ENCODE measurements at places on chromosomes 2 and 18.

DNA sequence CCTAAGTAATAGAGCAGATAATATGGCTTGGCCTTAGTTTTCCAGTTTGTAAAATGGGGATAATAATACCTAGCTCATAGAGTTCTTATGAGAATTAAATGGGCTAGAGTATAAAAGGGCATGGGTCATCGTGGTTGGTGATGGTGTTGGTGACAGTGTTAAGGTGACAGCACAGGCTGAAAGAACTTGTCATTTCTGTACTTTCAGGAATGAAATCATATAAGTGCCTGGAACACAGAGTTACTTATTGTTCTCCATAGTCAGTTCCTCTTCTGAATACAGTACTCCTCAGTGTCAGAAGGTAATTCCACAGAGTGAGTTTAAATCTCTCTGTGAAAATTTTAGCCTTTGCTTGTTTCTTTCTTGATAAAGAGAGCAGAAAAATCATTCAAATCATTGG, 42.4 kb downstream of the KIF5C start:
- DNase-seq = no peak

DNA sequence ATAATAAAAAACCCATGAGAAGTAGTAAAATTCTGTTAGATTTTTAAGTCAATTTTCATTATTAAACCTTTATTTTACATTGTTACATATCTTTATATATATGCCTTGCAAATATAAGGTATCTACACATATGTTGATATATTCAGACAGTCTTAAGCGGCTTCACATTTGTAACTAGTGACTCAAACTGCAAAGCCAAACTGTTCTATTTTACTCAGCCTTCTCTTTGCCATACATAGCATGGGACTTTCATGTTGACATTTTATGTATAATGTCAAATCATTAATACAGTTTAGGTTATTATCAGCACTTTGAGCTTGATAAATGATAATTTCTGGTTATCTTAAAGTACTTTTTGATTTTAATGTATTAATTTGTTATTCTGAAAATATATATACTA, 125.0 kb upstream of the WDSUB1 start:
- DNase-seq = no peak

DNA sequence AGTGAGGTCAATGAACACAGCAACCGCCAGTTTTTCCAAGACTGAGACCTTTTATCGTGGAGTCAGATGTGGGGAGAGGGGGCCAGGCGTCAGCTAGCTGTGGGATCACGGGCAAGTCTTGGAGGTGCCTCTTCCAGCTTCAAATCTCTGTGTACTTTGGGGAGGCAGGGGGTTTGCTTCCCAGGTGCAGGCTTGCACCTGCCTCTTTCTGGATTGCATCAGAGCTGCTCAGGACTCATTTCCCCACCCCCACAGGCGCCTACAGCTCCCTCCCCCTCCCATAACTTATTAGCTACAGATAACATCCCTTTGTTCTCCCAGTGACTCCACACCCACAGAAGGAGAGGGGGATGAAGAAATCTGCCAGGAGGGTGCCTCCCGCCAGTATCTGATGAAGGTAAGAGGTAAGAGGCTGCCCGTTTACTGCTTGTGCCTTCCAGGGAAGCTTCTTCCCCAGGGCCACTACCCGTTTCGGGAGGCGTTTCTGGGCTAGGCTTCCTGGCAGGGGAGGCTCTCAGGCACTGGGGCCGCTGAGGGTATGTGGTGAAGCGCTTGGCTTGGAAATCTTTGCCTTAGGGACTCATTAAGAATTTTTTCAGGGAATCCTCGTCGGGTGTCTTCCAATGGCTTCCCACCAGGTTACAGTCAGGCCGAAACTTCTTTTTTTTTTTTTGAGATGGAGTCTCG, 18.8 kb upstream of the MRPL33 start:
- no peak for DNase-seq

DNA sequence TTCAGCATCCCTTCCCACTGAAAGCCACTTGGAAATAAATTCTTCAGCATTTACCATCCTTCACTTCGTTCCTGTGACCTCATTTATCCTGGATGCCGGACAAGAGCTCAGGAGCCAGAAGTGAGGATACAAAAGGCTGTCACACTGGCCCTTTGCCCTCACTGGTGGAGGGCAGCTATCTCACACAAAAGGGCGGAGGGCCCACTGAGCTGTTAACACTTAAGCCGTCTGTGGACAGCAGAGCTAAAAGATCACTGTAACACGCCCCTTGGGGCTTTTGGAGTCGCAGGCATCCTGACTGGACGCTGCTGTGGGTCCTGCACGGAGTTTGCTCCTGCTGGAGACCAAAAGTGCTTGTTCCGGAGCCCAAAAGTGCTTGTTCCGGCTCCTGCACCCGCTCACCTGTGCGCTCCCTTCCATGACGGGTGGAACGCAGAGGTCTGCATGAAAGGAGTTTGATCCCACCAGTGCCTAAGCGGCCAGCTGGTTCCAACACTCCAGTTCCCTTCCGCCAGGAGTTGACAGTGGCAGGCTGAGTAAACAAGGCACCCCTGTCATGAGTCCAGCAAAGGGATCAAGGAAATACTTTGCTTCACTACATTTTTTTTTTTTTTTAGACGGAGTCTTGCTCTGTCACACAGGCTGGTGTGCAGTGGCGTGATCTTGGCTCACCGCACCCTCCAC, 572.0 kb upstream of the LINC00305 start:
- DNase-seq = no peak

DNA sequence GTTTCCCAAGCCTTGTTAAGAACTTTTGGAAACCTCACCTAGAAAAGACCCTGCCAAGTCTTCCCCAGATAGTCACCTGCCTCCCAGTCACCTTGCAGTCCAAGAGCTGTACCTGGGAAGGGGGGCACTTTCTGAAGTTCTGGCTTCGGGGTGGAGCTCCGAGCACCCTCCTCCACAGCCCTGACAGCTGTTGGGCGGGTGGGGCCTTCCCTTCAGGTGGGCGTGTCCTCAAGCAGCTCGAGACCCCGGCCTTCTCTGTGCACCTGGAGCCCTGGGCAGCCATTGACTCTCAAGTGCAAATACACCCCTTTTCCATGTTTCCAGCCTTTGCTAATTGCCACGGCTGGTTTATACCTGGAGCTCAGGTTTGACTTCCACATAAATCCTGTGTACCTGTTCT, 37.0 kb upstream of the IGFBP5 start:
- no peak for DNase-seq

DNA sequence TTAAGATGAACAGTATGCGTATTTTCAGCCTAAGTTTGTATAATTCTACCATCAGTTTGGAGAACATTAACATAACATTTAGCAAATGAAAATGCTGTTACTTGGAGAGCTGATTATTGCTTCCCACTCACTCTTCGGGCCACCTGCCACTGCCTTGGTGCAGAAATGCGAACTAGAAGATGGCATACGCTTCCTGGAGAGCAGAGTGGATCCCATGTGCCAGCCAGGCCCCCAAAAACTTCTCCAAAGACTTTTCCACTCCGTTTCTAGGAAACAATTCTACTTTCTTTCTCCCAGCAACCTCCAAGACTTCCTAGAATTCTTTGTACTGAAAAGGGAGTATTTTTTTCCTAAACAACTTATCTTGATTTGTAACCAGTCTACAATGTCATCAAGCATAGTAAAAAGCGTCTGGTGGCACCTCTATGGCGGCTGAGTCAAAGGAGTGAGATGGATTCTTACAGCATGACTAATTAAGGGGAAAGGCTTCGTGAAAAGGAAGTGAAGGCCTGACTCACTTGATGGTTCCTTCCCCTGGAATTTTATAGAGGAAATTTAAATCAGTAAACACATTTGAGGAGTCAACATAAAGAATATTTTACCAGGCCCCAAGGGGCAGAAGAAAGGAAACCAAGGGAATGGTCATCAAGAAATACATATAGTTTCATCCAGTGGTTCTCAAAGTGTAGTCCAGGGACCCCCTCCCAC, 36.6 kb downstream of the FEZ2 start:
- peak; percentile 72 for DNase-seq

GRCh38 chr2:126843081-126843480, 55.6 kb upstream of the TEX51 start:
- DNase-seq = no peak

GRCh38 chr2:3770724-3771415, 67.5 kb downstream of the DCDC2C start:
- no peak for DNase-seq

DNA sequence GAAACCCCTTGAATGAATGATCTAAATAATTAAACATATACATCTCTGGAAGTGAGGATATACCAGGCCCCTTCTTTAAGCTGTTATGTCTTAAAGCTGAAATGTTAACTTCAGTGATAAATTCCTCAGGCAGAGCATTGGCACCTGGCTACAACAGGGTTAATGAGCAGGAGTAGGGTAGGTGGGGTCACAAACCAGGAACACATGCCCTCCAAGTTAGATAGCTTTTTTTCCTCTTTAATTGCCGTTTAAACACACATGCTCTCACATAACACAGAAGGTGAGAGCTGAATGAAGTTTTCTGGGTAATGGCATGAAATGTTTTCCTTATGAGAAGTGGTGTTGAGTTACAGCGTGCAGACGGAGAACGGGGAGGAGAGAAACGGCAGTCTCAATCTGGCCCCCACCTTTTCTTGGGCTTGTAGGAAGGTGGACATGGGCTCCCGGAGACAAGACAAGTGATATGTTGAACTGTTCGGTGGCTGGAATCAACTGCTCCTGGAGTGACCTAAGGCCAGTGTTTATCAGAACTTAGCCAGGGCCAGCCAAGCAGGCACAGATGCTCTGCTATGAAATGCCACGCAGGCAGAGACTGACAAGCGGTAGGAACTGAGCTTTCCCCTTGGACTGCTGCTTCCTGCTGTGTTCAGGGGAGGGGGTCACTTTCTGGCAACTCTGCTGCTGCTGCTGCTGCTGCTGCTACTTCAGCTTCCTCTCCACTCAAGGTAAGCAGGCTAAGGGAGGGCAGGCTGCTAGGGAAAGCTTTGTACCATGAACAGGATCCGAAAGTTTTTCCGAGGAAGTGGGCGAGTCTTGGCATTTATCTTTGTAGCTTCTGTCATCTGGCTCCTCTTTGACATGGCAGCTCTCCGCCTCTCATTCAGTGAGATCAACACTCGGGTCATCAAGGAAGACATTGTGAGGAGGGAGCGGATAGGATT, at the start of gene GALNT5:
TSS of gene GALNT5 (plus strand) at position 394 of the 941 bp plus-strand sequence. CDS start at position 772, 378 bp downstream.
- DNase-seq = peak; percentile 16

- DNase-seq = no peak
Measured at GRCh38 chr2:95337829-95338228, 40.7 kb downstream of the KCNIP3 start.

DNA sequence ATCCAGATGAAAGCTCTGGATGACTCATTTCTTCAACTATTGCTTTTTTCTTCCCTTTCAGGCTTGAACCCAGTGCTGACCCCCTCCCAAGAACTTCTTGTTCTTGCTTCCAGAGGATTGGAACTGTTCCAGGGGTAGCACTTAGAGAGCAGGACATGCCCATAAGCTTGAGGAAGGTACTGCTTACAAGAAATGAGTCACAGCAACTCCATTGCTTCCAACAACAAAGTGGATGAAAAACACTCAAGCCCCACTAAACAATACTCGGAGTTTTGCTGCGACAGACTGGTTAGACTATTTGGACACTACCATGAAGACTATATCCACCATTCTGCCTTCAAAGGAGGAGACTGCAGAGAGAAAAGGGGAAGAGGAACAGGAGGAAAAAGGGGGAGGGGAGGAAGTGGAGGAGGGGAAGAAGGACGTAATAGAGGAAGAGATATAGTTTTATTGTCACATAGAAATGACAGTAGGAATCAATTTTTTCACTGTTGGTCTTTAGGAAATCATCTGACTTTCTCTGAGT, 1.6 kb upstream of the EPC2 start:
- peak; percentile 9 for DNase-seq

DNA sequence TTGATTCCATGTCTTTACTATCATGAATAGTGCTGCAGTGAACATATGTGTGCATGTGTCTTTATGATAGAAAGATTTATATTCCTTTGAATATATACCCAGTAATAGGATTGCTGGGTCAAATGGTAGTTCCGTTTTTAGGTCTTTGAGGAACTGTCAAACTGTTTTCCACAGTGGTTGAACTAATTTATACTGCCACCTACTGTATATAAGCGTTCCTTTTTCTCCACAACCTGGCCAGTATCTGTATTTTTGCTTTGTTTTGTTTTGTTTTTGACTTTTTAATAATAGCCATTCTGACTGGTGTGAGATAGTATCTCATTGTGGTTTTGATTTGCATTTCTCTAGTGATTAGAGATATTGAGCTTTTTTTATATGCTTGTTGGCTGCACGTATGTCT, 641.6 kb downstream of the SUCLG1 start:
- DNase-seq = peak; percentile 14

DNA sequence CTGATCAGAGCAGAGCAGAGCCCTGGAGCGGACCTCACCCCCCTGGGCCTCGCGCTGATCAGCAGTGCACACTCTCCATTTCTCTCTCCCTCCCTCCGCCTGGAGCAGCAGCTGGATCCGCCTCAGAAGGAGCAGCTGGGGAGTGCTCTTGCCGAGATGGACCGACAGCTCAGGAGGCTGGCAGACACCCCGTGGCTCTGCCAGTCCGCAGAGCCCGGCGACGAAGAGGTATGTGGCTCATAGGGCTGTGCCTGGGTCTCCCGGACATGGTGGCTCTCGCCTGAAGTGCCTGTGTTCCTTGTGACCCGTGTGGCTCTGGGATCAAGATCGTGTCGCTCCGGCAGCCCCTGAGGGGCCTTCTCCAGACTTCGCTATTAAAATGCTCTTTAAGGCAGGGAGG, 102.5 kb downstream of the USP40 start:
- no peak for DNase-seq

DNA sequence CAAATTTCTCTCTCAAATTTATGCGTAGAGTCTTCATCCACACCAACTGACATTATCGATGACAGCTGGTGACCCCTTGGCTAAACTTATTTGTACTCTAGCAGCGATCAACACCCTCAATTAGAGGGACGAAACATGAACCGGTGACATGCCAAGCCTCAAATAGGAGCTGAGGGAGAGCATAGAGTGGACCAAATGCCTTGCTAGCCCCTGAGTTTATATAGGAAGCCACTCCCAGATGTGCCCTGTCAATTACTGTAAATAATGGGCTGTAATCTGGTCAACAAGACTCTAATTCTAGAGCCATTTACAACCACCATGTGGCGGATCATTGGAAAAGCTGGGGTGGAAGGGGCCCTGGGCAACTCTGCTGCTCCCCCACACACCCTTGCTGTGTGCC, 47.6 kb upstream of the FHL2 start:
- no peak for DNase-seq

- no peak for DNase-seq
Measured at GRCh38 chr2:23616630-23617029, 231.7 kb downstream of the KLHL29 start.

DNA sequence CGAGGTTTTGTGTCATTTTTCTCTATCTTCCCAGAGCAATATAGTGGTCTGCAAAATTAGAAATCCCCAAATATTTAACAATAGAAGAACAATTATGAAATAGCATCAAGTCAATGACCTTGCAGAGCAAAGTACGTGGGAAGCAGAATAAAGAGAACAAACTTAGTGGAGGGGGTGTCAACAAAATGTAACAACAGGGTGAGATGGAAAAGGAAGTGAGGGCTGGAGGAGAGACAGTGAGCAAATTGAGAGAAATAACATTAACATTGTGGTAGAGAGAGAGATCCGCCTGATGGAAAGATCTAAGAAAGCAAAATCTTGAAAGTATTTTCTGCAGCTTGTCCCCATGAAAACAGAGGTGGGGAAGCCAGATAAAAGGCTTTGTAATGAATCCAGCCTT, 23.4 kb downstream of the ARHGAP15 start:
- no peak for DNase-seq

GRCh38 chr18:54296062-54296461, 26.7 kb downstream of the POLI start:
- no peak for DNase-seq
